Right renal pelvis (tissue), 4 donors: ENCODE measurements at places on chromosomes 5 and 9. TPM values are rescaled to one million over a fixed set of nuclear protein-coding genes. Genes with fewer than 3 reads are reported as not detected.

DNA sequence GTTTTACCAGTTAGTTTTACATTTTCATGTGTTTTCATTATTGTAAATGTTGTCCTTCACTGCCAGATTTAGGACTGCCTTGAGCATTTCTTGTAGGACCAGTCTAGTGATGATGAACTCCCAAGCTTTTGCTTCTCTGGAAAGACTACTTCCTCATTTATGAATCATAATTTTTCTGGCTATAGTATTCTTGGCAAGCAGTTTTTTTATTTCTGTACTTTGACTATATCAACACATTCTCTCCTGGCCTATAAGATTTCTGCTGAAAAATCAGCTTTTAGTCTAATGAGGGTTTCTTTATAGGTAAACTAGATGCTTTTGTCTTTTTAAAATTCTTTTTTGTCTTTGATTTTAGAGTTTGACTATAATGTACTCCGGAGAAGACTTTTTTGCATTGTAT lies 256.8 kb upstream of the GRAMD2B start:
- no peak for DNase-seq

DNA sequence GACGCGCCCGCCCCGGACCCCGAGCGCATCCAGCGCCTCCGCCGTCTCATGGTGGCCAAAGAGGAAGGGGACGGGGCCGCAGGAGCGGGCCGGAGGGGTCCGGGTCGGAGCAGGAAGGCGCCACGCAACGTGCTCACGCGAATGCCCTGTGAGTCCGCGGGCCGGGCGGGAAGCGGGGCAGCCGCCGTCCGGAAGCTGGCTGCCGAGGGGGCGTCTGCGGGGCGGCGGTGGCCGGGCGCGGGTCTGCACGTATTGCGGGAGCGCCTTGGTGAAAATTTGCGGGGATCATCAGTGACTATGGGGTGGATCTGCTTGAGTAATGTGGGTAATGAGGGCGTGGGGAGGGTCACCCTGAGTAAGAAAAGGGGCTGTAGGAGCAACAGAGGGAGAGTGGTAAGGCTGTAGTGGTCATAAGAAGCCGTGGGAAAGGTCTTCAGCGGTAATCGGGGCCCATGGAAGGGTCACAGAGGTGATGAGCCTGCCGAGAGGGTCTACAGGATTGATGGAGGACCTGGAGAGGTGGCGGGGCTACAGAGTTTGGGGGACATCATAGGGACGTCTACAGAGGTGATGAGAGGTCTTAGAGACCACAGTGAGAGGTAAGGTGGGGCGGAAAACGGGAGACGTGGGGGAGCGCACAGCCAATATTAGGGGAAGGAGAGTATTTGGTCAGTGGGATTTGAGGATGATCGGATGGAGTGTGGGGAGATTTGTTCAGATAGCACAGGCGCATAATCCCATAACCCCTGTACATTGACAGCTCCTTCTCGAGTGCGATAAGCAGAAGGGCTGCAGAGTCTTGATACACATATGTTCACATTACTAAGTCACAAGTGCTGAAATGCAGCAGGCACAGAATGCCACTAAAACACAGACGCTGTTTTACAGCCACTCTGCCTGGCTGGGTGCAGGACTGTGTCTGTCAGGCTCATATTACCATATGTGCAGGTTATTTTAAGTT lies 819 bp downstream of the LSM11 start:
- DNase-seq: no peak

GRCh38 chr5:1855596-1855995 lies 27.1 kb downstream of the IRX4 start:
- no peak for DNase-seq

CAVIN4 gene
- polyA plus RNA-seq: 2.8 TPM

- no peak for DNase-seq
These were observed 23.8 kb upstream of the OTULIN start for GRCh38 chr5:14640765-14641164.

- DNase-seq: no peak
These were observed 79.6 kb upstream of the CDK20 start for GRCh38 chr9:88053856-88054501.

- no peak for DNase-seq
These were observed 211.9 kb downstream of the ACTL7B start for GRCh38 chr9:108643731-108644510.

DNA sequence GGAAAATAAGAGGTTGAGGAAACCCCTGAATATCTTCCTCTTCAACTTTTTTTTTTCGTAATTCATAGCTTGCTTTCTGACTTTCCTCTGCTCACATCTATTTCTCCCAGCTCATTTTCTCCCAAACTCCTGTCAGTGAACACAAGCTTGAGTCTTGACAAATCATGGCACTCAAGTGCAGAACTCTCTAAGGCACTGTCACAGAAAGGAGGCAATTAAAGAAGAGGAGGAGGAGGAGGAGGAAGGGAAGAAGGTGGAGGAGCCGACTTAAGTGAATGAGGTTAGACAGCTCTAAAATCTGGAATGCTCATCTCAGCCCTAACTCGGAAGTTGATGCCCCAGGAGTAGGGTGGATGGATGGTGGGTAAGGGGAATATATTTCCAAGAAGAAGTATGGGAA lies 27.2 kb upstream of the NUDT12 start:
- DNase-seq: no peak

LRRC19 gene
- polyA plus RNA-seq: 11.9 TPM

DNA sequence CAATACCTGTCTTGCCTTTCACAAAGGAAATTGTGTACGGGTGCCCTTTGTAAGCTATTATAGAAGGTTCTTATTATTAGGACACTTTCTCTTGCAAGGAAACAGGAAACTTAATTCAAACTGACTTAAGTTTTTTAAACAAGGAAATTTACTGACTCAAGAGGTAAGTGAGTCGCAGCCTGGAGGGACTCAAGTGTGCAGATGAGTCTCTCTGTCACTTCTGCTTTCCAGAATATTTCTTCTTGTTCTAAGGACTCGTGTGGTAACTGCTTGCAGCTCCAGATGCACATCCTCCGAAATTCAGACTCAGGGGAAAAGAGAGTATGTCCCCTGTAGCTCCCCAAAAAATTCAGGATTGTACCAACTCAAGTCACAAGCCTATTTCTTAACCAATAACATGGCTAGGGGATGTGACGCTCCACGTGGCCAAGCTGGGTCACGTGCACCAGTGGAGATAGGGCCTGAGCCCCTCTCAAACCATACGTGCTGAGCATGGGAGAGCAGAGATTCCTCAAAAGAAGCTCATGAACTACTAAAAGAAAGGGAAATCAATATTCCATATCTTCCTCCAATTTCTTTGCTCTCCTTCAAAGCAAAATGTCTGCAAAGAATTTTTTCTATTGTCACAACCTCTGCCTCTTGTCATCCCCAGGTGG lies 49.2 kb upstream of the ERCC6L2 start:
- no peak for DNase-seq

GRCh38 chr9:123072407-123072995 lies 39.0 kb downstream of the GPR21 start:
- no peak for DNase-seq

CCDC107 gene
- polyA plus RNA-seq: 13.9 TPM

NCBP1 gene
- 44.6 TPM for polyA plus RNA-seq

RC3H2 gene
- 45.7 TPM for polyA plus RNA-seq

CDX1 gene
- 0.80 TPM for polyA plus RNA-seq

- DNase-seq: no peak
These were observed 297.5 kb downstream of the AGTPBP1 start for GRCh38 chr9:85444243-85444642.

DNA sequence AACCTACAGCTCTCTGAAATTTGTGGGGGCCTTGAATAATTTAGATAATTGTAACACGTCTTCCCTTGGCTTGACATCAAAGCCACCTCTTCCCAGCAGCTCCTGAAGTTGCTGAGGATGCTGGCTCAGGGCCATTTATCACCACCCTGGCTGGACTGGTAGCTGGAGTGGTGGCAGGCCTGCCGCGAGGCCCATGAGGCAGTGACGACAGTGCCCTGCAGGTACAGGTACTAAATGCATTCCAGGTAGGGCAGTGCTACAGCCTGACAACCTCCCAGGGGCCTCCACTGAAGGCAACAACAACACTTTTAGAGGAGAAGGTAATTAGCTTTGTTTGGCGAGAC lies 270.2 kb upstream of the KLF4 start:
- DNase-seq: no peak

DNA sequence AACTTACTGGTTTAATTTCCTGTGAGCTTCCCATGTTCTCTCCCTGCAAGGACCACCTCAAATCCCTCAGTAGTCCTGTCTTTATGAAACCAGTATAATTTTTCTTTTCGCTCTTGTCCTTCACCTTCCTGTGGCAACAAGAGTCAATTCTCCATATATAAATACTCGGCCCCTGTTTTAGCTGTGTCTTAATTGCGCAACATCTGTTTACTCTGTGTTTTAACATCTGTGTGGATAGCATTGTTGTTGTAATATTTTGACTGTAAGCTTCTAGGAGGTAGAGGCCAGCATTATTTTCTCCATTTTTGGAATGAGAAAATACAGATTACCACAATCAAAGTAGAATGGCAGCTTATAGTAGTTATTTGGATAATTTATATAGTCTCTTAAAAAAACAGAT lies 30.2 kb upstream of the CDKN2B start:
- no peak for DNase-seq

SLC35D2 gene
- 37.6 TPM for polyA plus RNA-seq

DNA sequence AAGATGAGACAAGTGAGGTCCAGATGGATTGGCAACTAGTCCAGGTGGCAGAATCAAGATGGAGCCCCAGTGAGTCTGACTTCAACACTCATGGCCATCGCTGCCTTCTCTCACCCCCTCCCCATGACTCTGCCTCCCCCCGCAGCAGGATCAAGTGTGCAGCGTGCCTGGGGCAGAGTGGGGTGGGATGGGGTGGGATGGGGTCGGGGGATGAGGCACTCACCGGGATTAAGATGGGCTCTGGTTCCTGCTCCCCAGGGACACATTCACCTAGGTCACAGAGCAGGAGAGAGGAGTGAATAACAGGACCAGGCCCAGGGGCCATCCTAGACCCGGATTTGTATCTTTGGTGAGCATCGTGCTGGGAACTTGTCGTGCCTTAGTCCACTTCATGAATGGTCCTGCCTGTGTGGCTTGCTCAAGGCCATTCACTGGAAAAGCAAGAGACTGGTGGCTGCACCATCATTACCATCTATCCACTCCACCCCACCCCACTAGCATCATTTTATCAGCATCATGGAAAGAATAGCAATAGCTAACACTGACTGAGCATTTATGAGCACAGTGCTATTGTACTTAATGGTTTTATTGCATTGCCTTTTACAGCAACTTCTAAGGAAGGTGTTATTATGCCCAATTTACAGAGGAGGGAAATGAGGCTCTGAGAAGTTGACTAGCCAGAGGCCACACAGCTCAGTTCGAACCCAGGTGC lies 8.5 kb downstream of the AMBP start:
- no peak for DNase-seq

DNA sequence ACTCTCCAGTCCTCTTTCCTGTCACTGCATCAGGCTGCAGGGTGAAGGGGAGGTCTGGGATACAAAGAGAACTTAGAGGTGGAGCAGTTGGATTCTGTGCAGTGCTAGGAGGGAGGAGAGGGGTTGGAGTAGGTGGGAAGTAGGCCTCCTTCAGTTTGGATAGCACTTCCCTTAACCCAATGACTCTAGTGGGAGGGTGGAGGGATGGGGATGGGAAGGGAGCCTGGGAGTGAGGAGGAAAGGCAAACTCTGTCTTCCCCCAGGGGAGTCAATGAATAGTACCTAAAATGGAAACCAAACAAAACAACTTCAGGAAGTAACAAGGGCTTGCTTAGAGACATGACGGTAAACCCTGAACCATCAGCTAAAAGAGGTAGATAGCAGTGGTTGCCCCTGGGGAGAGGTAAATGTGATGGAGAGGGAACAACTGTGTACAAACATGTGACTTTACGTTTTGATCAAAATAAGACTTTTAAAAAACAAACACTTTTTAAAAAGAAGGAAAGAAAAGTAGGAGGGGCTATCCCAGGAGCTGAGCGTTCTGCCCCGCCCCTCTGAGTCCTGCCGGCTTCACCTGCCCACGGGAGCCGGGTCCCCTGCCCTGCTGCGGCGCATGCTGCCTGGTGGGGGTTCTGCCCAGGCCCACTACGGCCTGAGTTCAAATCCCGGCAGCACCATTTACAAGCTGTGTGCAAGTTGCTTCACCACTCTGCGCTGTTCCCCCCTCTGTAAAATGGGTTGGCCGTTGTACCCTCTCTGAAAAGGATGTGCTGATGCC lies 30.9 kb downstream of the GSN start:
- no peak for DNase-seq

DNA sequence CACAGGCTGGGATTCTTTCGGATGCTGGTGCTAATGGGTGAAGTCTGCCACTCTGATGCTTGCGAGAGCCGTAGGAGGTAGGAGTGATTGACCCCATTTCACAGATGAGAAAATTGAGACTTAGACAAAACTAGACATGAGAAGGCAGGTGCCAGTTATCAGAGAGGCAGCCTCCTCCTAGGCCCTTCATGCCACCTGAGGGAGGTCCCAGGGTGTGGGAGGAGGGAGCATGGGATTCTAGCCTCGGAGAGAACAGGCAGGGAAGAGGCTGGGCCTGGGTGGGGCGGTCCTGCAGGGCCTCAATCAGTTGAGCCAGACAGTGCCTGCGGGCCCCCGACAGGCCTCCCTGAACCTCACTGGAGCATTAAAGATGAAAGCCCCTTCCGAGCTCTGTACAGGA lies 112.4 kb downstream of the COL23A1 start:
- DNase-seq: no peak

DNA sequence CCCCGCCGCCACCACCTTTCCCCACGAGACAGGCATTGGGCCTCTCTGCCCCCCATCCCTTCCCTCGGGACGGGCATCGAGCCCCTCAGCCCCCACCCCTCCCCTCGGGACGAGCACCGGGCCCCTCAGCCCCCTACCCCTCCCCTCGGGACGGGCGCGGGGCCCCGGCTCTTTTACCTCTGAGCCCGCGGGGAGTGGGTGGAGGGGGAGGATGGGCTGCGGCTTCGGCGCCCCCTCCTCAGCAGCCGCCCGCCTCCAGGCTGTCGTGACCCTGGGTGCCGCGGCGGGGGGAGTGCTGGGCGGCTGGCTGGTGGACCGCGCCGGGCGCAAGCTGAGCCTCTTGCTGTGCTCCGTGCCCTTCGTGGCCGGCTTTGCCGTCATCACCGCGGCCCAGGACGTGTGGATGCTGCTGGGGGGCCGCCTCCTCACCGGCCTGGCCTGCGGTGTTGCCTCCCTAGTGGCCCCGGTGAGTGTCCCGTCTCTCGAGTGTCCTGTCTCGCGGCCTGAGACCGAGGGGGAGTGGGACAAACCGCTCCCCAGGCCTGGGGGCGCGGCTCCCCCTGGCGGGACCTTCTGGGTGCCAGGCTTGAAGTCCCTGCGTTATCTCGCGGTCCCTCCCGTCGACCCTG lies 791 bp downstream of the SLC2A8 start:
- no peak for DNase-seq

DNA sequence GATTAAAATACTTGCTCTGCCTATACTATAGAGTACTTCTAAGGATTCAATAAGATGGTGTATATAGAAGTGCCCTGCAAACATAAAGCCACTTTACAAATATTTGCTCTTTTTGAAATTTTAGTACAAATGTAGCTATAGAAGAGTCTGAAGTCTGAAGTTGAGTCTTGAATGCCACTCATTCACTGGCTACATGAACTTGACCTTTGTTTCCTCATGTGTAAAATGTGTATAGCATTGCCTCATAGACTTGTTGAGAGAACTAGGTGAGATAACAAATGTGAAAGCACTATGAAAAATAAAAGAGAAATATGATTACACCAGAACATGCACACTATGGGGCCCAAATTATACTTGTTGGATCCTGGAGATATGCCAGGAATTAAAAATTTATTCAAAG lies 244.7 kb downstream of the SEC61B start:
- DNase-seq: no peak

- DNase-seq: no peak
These were observed 62.4 kb downstream of the MFAP3 start for GRCh38 chr5:154101184-154101583.

CDH9 gene
- 7.5 TPM for polyA plus RNA-seq
